ENCODE measurements at places on chromosomes 1 and 21. TPM values are rescaled to one million over a fixed set of nuclear protein-coding genes. Genes with fewer than 3 reads are reported as not detected.

The FAM3B gene
- not detected for total RNA-seq

The PHLDA3 gene
- total RNA-seq, result 13.0 TPM

The KCNH1 gene
- total RNA-seq, result not detected

The GADD45A gene
- 78.8 TPM for total RNA-seq

The IQGAP3 gene
- 5.1 TPM for total RNA-seq

The CYP4B1 gene
- not detected for total RNA-seq

The RHBDL2 gene
- total RNA-seq, result not detected

The KRTAP12-2 gene
- not detected for total RNA-seq

The KRTAP19-3 gene
- total RNA-seq, result not detected

The FLG2 gene
- not detected for total RNA-seq

DNA sequence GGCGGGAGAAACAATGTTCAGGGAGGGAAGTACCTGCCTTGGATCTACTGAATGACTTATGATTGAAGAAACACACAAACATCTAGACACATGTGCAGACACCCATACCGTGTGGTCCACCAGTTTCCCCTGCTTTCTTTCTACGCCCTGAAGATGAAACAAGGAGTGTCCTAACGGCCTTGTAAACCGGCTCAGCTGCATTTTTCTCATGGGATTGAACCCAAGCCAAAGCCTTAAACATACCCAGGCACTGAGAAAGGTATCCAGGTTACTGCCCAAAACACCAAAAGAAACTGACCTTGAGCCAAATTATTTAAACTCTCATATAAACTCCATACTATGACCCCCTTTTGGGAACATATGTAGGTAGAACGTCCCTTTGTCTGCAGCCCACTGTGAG, 630.0 kb upstream of the RGS18 start:
- no peak for DNase-seq

GRCh38 chr1:14737561-14738094, 139.1 kb downstream of the KAZN start:
- DNase-seq, result no peak

GRCh38 chr1:47948126-47948525, 49.1 kb downstream of the TRABD2B start:
- DNase-seq, result no peak

- peak; percentile 49 for DNase-seq
Observed at GRCh38 chr1:93814059-93814794, 64.8 kb downstream of the DNTTIP2 start.

- no peak for DNase-seq
Observed at GRCh38 chr1:151621351-151621750, 9.5 kb downstream of the SNX27 start.

GRCh38 chr1:245809361-245809760, 654.6 kb downstream of the KIF26B start:
- no peak for DNase-seq

- DNase-seq, result no peak
Observed at GRCh38 chr1:85313888-85314696, 37.7 kb upstream of the BCL10 start.

GRCh38 chr1:56525489-56526041, 53.8 kb downstream of the PLPP3 start:
- peak; percentile 58 for DNase-seq

DNA sequence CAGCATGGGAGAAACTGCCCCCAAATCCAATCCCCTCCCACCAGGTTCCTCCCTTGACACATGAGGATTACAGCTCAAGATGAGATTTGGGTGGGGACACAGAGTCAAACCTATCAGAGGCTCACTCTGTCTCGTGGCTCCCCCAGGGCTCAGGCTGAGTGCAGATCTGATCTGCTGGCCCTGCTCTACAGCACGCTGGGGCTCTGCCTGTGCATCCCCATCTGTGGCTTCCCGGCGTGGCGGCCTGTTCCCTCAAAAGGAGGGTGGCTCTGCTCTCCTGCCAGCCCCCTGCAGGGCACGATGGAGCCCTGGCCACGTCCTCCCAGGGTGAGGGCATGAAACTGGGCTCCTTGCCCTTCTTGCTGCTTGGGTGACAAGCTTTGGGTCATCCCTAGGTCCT, 19.8 kb upstream of the SMYD3 start:
- no peak for DNase-seq

GRCh38 chr1:244653439-244654107, 647 bp downstream of the DESI2 start:
- no peak for DNase-seq

GRCh38 chr1:115158181-115158580, 68.9 kb upstream of the TSPAN2 start:
- no peak for DNase-seq

- no peak for DNase-seq
Observed at GRCh38 chr1:192703283-192704206, 67.6 kb downstream of the RGS13 start.

DNA sequence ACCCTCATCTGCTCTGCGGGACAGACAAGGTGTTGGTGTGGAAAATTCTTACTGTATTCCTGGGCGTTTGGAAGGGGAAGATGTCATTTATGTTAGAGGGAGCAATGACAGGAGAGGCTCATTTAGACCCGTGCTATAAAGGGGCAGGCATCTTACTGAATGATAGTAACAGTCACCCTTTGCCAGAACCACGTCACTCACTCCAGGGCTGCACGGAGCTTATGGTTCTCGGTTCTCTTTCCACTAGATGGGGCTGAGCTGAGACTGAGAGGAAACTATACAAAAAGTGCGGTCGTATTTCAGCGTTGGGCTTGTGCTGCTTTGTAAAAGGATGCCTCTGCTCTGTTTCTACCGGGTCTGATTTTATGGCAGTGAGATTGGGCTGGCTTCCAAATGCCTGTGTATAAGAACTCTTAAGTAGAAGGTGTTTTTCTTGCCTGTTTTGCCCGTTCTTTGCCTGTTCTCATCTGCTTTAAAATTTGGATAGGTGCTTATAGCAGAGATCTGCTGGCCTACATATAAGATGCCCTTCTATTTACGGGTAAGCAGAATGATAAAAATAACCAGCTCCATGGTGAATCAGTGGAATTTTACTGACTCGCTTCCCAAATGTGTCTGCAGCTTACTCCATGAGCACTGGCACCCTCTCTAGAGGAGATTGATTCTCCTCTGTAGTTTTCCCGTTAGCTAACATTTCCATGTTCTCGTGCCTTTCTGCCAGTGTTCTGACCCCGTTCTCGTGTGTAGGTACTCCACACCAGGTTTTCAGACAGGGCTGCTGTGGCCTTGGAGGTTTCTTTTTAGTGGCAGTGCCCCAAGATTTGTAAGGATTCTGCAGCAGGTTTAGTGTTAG, 55.9 kb downstream of the MRPS6 start:
- peak; percentile 75 for DNase-seq

DNA sequence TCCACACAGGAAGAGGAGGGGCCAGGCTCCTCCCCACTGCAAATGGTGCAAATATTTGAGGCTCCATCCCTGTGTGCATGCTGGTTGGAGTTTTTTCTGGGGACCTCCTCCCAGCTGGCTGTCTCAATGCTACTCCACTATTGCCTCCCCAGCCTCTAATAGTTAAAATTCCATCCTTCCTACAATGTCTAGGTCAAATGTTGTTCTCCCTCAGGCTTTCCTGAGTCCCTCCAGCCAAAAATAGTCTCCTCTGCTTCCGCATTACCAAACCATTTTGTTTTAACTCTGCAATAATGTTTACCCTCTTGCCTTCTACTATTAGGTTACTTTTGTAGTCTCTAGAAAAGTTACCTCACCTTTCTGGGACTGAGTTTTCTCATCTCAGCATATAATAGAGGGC, 29.6 kb upstream of the FMO1 start:
- no peak for DNase-seq

DNA sequence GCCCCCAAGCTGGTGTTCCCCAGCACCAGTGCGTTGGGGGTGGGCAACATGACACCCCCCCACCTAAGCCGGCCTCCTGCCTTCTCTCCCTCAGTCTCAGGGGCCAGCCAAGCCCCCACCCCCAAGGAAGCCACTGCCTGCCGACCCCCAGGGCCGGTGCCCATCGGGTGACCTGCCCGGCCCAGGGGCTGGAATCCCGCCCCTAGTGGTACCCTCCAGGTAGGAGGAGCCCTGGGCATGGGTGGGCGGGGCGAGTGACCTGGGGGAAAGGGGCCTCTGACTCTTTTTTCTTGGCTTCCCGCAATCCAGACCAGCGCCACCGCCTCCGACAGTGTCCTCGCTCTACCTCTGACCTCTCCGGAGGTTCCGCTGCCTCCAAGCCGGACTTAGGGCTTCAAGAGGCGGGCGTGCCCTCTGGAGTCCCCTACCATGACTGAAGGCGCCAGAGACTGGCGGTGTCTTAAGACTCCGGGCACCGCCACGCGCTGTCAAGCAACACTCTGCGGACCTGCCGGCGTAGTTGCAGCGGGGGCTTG, 1.3 kb upstream of the EFNA4 start:
- DNase-seq, result no peak

- no peak for DNase-seq
Observed at GRCh38 chr1:82778612-82779011, 977.9 kb downstream of the ADGRL2 start.

DNA sequence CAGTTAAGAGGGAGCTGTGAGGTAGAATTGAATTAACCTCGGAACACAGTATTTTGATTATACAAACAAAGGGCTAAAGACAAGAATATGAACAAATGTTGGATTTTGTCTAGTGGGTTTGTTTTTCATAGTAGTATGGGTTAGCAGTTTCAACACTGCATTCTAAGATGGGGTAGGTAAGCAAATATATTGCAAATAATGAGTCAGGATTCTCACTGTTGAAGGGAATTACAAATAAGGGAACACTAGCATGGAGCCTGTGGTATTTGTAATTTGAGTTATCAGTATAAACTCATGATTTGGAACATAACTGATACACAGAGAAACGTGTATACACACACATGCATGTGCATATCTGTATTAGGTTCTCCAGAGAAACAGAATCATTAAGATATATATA, 44.5 kb downstream of the CD55 start:
- no peak for DNase-seq

GRCh38 chr1:167685844-167686243, 35.9 kb upstream of the MPZL1 start:
- DNase-seq, result no peak

DNA sequence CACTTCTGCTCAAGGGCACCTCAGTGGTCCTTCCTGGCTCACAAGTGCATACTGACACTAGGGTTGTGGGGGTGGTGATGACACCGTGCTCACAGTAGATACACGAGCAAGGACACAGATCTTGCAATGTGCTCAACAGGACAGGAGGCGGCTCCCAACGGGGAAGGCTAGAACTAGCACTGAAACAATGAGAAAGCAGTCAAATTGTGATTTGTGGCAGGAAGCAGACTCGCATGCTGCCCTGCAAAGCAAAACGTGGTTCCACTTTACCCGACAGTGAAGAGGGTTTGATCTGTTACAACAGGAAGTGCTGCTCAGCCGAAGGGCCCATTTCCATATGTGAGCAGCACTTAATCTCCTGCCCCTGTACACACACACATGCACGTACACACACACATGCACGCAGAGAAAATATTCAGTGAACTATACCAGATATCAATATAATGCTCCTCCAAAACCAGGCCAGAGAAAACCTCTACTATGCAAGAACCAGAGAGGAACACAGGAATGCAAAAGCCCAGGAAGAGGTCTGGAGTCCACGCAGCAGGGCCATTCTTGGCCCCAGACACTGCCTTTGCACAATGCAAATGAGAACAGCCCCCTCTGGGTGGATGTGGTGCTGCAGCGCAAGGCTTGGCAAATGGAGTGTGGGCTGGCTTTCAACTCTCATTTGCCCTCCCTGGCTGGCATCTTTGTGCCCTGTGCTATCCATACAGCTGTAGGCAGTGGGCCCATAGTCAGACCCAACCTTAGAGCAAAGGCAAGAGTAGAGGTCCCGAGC, 47.1 kb downstream of the KANK4 start:
- DNase-seq, result peak; percentile 33

DNA sequence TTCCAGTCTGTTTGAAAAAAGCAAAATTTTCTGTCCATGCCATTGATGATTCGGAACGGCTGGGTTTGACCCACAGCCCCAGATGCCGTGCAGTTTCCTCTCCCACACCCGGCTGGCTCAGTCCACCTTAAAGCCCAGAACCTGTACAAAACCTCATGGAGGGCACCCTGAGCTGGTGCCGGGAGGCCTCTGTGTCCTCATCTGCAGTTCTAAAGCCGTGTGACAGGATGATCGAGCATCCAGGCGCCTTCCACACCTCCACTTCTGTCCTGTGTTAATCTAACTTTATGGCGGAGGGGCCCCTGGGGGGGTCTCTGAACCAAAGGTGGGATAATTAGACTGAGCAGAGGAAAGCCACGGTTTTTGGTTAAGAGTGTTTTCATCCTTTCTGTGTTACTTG, 49.6 kb downstream of the SLC37A1 start:
- no peak for DNase-seq

DNA sequence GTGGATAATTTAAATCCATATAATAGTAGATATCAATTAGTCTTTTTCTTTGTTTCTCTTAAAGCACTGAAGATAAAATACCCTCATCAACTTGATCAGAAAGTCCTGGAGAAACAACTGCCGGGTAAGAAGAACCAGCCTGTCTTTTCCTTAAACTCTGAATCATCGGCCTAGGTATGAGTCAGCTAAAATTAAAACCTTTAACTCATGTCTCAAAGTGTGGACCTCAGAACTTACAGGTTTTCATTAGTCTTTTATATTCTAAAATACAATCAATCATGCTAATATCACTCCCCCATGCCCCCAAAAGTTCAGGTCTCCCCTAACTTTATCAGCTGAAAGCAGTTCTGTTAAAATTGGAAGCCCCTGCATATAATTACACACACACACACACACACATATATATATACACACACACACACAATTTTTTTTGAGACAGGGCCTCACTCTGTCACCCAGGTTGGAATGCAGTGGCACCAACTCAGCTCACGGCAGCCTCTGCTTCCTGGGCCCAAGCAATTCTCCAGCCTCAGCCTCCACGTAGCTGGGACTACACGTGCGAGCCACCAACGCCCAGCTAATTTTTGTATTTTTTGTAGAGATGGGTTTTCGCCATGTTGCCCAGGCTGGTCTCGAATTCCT, 61.3 kb downstream of the B3GALNT2 start:
- no peak for DNase-seq

- DNase-seq, result no peak
Observed at GRCh38 chr1:224811564-224811963, 117.9 kb upstream of the DNAH14 start.

All from activated naive CD4-positive, alpha-beta T cell treated with anti-CD3 and anti-CD28 coated beads, Interleukin-2, amount 50 U/mL, for 72 hours (primary cell).